ENCODE measurements at places on chromosomes 2 and 18.

DNA sequence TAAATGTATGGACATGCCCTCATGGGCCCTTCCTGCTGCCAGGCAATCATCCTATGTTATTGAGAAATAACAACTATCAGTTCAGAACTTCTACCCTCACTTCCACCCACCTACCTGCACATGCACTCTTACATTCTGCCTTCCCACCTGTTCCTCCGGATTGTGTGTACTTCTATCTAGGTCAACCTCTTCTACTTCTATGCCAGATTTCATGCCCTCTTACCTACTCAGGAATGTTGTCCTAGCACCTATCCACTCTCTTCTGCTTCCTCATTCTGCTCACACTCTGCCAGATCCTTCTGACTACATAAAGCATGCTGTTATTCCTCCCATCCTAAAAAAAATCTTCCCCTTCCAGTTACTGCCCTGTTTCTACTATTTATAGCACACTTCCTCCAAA lies 333.5 kb downstream of the IRS1 start:
- DNase-seq, result no peak

DNA sequence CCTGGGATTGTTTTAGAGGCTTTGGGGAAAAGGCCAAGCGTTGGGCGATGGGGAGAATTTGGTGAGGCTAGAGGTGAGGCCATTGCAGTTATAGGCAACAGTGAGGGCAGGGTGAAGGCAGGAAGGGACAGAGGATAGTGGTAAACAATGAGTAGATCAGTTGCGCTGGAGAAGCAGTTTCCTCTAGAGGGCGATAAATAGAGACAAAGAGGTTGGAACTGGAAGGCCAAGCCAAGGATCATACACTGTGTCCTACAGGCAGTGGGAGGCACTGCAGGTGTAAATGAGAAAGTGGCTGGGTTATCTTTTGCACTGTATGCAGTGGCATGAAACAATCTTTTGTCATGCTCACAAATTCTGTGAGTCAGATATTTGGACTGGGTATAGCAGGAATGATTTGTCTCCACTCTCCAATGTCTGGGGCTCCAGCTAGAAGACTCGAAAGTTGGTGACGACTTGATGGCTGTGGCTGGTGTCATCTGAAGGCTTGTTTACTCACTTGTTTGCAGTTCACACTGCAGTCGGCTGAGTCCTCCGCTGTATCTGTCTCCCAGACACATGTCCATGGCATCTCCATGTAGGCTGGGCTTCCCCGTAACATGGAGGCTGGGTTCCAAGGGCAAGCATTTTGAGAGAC lies 82.1 kb downstream of the TNP1 start:
- peak; percentile 66 for DNase-seq

- no peak for DNase-seq
Observed at GRCh38 chr2:152564754-152565551, 152.3 kb downstream of the PRPF40A start.

GRCh38 chr2:38584881-38585280 lies 17.8 kb downstream of the HNRNPLL start:
- DNase-seq, result no peak

Data from activated CD4-positive, alpha-beta T cell treated with anti-CD3 and anti-CD28 coated beads, Interleukin-2, amount 10 ng/mL, durations not matched to agents 7 days and 5 days (primary cell).